ENCODE measurements at places on chromosomes 7 and 10.

DNA sequence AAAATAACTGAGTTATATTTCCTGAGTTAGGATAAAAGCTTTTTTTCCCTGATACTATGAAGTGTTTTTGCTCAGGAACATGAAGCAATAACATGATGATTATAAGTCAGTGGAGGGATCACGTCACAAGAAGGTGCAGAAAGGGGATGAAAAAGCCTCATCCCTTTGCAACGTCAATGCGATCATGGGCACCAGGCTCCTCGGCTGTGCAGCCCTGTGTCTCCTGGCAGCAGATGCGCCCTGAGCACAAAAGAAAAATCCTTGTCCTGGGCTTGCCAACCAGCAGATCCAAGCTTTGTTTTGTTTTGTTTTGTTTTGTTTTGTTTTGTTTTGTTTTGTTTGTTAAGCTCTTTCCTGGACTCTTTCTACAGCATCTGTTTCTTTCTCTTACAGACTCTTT, 103.5 kb upstream of the PRSS1 start:
- DNase-seq = no peak

GRCh38 chr10:104862-105565, 30.2 kb upstream of the ZMYND11 start:
- DNase-seq = no peak

- no peak for DNase-seq
Observed at GRCh38 chr7:87960239-87960638, 26.2 kb downstream of the ADAM22 start.

DNA sequence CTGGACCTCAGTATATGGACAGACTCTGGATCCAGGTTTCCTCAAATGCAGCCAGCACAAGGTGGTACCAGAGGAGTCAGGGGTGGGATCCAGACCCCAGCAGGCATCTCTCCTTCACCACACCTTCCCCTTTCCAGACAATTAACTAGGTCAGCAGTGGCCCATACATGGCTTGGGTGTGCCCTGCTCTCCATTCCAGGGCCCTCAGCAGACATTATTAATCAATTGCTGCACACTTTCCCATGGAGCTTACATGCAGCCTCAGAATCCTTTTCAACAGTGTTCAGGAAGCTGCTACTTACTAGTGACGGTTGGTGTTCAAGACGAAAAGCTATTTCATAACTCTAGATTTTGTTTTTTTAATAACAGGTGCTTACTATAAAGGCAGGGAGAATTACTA, 6.0 kb downstream of the COL13A1 start:
- no peak for DNase-seq

- DNase-seq = no peak
Observed at GRCh38 chr7:24434972-24435371, 138.3 kb upstream of the PALS2 start.

DNA sequence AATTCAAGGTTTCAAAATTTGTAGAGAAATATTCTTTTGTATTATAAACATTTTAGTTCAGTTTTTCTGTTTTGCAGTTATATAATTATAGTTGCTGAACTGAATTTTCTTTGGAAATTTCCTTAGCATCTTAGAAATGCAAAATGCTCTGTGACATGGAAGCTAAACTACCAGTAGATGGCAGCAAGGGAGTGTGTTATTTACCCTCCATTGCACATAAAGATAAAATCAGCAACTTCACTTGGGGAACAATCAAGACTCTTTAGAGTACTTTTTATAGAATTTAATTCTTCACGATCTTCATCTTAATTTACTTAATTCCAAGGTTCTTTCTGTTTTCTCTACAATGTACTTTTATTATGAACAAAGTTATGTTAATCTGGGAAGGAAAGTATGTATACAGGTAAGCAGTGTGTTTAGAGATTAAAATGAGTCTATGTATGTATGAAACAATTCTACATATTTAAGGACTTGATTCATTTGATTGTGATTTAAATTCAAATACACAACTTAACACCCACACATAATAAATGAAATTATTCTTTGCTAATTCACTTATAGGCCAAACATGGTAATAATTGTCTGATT, 404.2 kb downstream of the THSD7A start:
- DNase-seq = peak; percentile 75

DNA sequence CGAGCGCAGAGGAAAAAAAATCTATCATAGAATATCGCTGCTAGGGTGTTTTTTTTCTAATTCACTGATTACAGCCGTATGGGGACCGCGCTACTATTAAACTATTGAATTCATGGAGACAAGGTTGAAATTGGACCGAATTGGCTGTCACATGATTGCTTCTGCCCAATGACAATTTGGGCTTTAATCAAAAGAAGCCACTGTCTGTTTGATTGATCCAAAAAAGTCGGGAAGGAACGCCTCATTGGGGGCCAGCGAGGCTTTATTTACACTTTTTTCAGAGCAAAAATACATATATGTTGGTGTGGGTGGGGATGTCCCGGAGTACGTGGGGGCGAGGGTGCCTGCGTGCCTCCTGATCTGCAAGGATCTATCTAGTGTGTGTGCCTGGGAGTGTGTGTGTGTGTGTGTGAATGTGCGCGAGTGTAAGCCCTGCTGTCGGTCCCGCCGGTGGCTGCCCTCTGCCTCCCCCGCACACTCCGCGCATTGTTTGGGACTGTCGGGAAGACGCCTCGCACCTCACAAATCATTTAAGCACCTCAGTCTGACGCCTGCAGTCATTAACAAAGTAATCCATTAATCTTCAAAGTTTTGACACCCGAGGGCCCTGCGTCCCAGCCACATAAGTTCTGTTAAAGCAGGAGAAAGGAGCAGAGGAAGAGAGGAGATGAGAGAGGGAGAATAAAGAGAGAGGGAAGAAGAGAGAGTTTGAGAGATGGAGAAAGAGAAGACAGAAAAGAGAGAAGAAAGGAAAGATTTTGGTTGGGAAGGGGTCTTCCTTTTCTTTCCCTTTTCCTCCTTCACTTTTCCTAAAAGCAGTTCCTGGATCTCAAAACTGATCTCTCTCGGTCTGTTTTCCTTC, at the start of gene HOXA2:
TSS of gene HOXA2 (minus strand) at position 103 of the 862 bp plus-strand sequence. CDS start 183 bp downstream, outside the sequence.
- DNase-seq = no peak

- DNase-seq = no peak
Observed at GRCh38 chr7:157794746-157795065, 457.9 kb downstream of the DNAJB6 start.

- DNase-seq = peak; percentile 90
Observed at GRCh38 chr7:151085691-151086620, at the start of gene AGAP3. Gene AGAP3 (plus strand): TSS chr7:151086475. CDS start chr7:151086742, 267 bp downstream.

DNA sequence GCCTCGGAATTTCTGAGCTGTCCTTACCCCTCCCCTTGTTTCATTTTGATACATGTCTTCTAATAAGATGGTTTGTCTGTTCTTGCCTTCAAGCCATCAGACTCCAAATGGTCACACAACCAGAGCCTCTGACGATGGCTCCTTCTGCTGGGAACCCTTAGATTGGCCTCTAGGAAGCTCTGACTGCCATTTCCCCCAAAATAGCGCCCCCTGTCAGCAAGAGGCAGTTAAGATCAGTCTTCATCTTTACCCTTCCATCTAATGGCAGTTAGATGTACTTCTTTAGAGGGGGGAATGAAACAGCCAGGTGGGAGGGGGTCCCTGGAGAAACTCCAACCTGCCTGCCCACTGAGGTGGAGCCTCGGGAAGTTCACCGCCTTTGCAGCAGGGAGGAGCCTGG, 85.8 kb upstream of the GPR22 start:
- no peak for DNase-seq

DNA sequence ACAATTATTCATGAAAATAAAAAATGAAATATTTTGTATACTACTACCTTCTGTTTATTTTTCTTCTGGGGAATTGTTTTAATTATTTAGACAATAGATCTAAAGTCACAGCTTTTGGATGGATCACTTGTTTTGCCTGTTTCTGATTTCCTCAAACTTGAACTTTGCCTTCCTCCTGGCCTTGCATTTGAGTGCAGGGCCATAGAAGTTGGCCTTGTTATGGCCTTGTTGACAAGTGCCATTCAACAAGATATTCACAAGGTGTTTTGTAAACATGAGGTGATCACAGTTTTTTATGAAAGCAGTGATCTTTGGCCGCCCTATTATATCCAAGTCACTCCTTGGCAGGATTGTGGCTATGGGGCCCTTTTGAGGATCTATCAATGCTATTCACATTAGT, 4.6 kb downstream of the ZNF22 start:
- DNase-seq = no peak

DNA sequence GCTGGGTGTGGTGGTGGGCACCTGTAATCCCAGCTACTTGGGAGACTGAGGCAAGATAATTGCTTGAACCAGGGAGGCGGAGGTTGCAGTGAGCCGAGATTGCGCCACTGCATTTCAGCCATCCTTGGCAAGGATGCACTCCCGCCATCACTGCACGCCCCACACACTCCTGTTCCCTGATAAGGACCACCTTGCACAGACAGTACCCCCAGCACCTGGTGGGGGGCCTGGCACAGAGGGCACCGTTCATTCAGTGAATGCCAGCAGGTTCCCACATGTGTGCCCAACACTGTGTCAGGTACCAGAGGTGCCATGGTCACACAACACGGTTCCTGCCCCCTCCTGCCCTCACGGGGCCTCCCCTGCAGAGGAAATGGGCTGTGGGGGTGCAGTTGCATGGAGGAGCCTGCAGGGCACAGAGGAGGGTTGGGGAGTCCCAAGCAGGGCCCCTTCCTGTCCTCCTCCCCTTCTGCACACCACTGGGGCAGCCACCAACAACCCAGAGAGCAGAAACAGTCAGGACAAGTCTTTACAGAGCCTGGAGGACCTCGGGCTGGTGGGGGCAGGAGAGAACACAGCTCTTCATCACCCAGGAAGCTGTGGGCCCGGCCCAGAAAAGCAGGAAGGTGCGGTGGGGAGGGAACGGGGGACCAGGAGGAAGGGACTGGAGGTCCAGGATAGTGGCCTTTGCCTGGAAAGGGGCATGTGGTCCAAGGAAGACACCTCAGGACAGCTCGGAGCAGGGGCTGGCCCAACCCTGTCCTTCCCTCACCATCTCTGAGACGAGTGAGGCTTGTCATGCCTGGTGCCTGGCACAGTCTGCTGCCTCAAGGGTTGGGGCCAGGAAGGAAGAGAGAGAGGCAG, 7.1 kb downstream of the CRYGN start:
- no peak for DNase-seq

GRCh38 chr7:140041659-140042385, 20.9 kb downstream of the PARP12 start:
- DNase-seq = no peak

DNA sequence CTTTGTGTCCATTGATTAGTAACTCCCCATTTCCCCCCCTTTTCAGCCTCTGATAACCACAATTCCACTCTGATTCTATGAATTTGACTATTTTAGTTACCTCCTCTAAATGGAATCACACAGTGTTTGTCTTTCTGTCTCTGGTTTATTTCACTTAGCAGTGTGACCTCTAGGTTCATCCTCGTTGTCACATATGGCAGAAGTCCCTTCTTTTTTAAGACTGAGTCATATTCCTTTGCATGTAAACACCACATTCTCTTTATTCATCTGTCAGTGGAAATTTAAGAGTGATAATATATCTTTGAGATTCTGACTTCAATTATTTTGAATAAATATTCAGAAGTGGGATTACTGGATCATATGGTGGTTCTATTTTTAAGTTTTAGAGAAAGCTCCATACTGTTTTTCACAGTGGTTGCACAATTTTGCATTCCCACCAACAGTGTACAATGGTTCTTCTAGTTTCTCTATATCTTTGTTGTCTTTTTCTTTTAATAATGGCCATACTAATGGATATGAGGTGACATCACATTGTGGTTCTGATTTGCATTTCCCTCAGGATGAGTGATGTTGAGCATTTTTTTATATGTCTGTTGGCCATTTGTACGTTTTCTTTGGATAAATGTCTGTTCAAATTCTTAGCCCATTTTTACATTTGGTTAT, 126.1 kb upstream of the GRB10 start:
- DNase-seq = no peak

- no peak for DNase-seq
Observed at GRCh38 chr10:92550924-92551323, 23.0 kb downstream of the IDE start.

DNA sequence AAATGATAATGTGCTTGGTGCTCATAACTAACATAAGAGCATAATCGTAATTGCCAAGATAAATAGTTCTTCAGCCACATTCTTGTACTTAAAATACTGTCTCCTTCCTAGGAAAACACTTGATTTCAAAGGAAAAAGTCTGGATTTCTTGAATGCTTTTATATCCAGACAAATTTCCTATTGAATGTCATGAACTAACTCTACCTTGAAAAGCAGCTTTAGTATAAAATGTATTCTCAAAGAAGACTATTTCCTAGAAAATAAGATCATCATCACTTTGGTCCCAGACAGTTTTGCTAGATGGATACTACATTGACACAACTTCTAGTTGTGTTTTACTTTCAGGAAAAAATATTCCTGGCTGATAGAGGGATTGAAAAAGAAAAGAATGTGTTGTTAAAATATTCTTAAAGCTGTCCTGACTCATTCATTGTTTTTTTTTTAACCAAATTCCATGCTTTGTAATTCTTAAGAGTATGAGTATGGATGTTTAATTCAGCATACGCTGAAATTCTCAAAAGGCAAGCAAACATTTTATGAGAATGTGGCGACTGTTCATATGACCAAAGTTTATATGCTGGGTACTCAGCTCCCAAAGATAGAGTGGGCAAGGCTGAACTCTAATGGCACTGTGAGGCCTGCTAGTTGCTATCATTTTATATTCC, 106.1 kb downstream of the PPP1R3A start:
- no peak for DNase-seq

GRCh38 chr7:81111358-81111757, 192.5 kb upstream of the SEMA3C start:
- DNase-seq = no peak

- DNase-seq = no peak
Observed at GRCh38 chr10:21523557-21524008, 1.9 kb downstream of the SKIDA1 start.

DNA sequence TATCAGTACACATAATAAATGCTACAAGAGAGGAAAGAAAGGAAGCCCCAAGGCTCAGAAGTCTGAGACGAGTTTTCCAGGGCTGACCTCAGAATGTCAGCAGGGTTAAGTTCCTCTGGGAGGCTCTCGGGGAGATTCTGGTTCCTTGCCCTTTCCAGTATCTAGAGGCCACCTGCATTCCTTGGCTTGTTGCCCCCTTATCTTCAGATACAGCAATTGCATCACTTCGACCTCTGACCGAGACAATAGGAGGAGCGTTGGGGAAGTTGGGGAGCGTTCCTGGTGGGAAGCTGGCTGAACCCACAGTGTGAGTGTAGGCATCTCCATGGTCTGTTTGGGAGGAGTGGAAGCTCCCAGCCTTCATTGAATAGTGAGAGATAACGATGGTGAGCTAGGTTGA, 72.0 kb upstream of the MTPN start:
- DNase-seq = no peak

GRCh38 chr7:127776776-127777386, 124.9 kb downstream of the SND1 start:
- DNase-seq = peak; percentile 65

GRCh38 chr7:34842782-34843181, 184.8 kb downstream of the NPSR1 start:
- DNase-seq = no peak

Measured in SW480 (cell line).